Tibial nerve (tissue), 4 donors: ENCODE measurements at places on chromosomes 5 and 9. TPM values are rescaled to one million over a fixed set of nuclear protein-coding genes. Genes with fewer than 3 reads are reported as not detected.
A peak's percentile ranks its signal among the peaks of the same experiment; 100 is the strongest.

Gene LAMC3
- 0.21 TPM for total RNA-seq

GRCh38 chr5:67193439-67193807 is 3.2 kb downstream of the CD180 start:
- DNase-seq: no peak

Gene KIF12
- total RNA-seq: not detected

DNA sequence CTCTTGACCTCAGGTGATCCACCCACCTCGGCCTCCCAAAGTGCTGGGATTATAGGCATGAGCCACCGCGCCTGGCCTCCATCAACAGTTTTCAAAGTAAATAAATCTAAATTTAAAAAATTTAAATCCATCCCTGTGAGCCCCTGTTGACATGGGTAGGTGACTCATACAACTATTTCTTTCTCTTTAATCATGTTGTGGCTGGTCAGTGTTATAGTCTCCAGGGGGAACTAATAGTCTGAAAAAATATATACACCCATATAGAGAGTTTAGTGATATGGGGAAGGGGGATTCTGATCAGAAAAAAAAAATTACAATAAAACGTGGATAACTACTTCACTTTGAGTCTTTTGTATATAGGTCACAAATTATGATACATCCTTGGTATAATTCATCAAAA is 159.2 kb downstream of the ZNF608 start:
- no peak for DNase-seq

GRCh38 chr9:120532475-120532874 is 47.5 kb downstream of the CDK5RAP2 start:
- DNase-seq: peak; percentile 34

DNA sequence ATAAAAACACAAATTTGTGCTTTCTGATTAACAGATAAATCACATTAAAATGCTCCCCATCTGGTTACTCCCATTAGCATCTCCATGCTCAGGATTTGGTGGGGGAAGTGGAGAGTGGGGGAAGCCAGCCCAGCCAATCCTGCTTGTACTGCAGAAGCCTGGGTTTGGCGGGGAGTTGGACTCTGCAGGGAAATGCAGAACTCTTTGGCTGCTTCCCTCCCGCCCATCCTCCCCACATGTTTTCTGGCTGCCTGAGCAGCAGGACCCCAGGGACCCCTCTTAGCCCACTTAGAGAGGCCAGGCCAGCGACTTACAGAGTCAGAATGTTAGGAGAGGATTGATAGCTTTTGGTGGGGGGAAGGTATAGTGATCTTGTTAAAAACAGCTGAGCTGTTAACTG is 59.5 kb upstream of the FOXI1 start:
- DNase-seq: no peak

GRCh38 chr9:134192311-134192950 is 28.1 kb upstream of the RNU6ATAC start:
- DNase-seq: no peak

Gene ADGRD2
- not detected for total RNA-seq

- DNase-seq: no peak
Measured at GRCh38 chr9:107615321-107615720, 125.8 kb upstream of the KLF4 start.

DNA sequence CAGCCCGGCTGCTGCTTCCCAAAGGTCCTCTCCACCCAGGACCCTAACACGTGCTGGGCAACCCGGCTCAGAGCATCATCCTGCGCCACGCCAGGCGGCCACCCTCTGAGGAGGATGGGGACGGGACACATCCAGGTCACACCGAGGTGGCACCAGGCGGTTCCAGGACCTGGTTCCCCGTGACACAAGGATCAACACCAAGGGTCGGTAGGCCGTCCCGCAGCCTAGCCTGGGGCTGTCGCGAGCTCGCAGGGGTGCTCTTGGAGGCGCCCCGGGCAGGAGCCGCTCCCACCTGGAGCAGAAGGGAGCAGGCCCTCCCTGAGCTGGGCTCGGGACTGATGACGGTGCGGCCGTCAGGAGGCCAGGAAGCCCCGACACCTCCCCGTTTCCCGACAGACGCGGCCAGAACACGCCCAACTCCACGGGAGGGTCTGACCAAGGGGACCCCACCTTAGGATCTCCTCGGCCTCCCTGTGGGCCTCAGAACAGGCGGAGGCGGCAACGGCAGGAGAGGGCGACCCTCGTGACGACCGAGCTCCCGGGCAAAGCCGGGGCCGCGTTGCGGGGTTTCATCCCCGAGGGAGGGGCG is 6.3 kb downstream of the EXD3 start:
- no peak for DNase-seq

Gene RALGDS
- 49.4 TPM for total RNA-seq

DNA sequence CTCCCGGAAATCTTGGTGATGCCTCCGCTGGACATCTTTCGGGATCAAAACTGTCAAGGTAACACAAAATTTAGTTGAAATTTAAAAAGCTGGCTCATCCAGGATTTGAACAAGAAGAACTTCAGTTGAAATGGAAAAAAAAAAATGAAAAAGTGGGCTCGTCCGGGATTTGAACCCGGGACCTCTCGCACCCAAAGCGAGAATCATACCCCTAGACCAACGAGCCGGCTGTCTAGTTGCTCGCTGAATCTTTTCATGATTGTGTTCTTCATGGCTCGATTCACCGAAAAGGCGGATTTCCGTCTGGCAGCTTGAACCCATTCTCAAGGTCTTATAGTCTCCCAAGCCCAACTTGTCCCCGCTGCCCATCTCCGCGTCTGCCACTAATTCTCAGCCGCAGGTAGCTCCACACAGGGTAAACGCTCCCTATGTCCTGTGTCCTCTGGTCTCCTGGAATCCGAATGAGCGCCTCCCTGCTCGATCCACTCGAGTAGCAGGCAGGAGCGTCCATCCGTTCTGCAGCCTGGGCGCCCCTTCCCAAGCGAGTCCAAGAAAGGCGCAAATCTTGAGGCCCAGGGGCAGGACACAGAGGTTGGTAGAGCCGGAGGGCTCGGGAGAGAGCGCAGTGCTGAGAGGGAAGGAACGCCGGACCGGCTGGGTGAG is 16.2 kb downstream of the TRIM7 start:
- DNase-seq: peak; percentile 78

DNA sequence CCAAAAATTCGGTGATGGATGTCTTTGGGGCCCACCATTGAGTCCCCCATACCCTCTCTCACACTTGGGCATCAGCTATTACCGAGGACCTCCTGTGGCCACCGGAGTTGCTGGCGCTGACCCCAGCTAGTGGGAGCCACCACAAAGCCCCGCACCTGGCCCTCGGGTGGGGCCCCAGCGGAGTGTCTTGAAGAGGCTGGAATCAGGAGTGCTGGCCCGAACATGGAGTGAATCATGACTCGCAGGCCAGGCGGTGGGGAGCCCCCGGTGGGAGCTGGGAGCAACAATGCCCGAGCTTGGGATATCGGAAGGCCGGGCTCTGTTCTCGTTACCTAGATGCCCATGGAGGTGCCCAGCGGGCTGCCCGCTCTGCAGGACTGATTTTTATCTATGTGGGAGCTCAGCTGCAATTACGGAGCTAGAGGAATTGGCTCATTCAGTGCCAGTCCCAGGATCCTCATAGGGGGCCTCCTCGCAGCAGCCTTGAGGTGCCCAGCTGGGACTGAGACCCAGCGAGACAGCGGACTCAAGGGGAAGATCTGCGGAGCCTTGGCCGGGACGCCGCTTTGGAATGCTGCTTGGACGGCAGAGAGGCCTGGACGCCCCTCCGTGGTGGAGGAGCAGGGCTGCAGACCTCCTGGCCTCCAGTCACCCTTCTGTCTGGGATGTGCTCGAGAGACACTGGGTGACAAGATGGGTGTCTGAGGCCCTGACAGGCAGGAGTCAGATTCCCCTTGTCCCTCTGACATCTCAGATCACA is 70.8 kb downstream of the PSMB7 start:
- no peak for DNase-seq

DNA sequence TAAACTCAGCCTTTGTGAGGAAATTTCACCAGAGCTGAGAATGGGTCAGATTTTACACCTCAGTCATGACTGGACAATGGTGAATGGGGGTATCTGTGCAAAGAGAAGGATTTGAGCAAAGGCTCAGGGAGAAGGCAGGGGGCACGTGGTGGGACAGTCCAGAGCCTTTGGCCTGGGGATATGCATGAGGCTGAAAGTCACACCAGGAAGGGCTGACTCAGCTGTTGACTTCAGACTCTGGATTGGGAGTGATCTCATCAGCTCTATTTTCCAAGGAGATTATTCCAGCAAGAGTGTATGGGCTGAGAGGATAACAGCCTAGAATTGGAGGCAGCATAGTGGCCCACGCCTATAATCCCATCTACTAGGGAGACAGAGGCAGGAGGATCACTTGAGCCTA is 53.6 kb downstream of the SAXO1 start:
- no peak for DNase-seq

DNA sequence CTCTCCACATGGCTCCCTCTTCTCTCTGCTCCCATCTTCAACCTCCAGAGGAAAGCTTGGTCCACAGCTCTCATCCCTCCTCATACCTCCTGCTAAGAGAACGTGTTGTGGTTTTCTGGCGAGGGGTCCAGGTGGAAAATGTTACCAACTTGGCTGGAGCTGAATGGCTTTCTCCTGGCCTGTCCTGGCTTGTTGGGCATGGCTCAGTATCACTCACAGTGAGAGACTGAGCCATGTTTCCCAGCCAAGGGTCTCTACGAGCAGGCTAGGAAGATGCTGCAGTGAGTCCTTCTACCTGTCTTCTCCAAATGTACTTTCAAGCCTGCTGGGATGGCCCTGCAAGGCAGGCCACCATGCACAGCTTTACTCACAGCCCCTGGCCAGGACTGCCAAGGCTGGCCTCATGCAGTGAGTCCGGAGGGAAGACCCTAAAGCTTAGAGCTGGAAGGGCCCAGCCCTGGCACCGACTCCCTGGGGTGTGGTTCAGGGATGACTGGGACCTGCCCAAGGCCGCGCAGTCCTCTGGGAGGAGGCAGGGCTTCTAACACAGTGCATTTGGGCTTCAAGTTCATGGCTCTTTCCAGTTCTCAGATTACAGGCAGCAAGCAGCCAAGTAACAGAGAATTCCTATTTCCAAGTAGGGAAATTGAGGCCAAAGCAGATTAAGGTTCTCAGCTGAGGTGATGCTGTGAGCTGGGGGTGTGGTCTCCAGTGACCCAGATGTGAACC is 59.5 kb downstream of the COL27A1 start:
- no peak for DNase-seq

Gene MEIKIN
- not detected for total RNA-seq

GRCh38 chr9:70563431-70564204 is 149.2 kb upstream of the KLF9 start:
- DNase-seq: no peak

Gene DNAI1
- total RNA-seq: 3.9 TPM

DNA sequence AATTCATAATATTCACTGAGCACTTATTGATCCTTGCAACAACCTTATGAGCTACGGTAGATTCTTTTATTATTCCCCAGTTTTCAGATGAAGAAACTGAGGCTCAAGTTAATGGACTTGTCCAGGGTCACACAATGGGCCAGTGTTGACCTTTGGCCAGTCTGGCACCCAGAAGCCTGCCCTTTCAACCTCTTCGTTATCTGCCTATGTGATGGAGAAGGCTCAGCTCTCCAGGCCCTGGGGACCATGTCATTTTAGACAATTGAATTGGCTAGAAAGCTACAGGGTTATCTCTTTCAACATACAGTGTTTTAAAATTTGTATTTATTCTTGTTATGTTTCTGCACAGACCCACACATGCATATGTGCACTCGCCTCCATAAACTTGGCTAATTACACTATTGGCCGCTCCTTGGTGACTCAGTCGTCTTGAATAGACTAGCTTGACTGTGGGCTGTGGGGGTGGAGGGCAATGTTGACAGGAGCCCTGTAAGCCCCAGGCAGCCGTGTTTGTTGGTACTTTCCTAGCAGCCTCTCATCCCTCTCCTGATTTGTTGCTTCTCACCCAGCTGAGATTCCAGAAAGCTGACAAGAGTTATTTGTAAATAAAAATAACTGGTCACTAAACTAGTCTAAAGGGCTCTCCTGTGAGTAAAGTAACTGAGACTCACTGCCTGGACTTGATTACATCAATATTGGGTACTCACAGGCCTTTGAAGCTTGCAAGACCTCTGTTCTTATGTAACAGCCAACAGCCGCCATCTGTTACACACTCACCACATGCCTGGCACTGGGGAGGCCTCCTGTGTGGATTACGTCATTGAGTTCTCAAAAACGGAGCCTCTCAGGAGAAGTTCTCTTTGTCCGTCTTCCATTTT is 8.5 kb upstream of the ANGPTL2 start:
- peak; percentile 75 for DNase-seq

Gene IL5
- not detected for total RNA-seq

Gene SCGB3A1
- not detected for total RNA-seq

GRCh38 chr5:142096382-142096781 is 12.2 kb upstream of the NDFIP1 start:
- DNase-seq: no peak

Gene GLDC
- total RNA-seq: 20.9 TPM

Gene LRRC19
- total RNA-seq: not detected

GRCh38 chr5:64526734-64527439 is 21.1 kb downstream of the RGS7BP start:
- DNase-seq: no peak

- DNase-seq: no peak
Measured at GRCh38 chr5:102561894-102562760, 63.3 kb upstream of the SLCO6A1 start.

GRCh38 chr9:4042991-4043390 is 256.9 kb downstream of the GLIS3 start:
- no peak for DNase-seq

GRCh38 chr5:58937031-58937681 is 354.3 kb downstream of the RAB3C start:
- DNase-seq: no peak

- DNase-seq: no peak
Measured at GRCh38 chr5:5523066-5523505, 100.6 kb downstream of the ICE1 start.

- DNase-seq: no peak
Measured at GRCh38 chr5:37724395-37725125, 115.3 kb downstream of the GDNF start.

Gene RAD1
- total RNA-seq: 12.3 TPM

DNA sequence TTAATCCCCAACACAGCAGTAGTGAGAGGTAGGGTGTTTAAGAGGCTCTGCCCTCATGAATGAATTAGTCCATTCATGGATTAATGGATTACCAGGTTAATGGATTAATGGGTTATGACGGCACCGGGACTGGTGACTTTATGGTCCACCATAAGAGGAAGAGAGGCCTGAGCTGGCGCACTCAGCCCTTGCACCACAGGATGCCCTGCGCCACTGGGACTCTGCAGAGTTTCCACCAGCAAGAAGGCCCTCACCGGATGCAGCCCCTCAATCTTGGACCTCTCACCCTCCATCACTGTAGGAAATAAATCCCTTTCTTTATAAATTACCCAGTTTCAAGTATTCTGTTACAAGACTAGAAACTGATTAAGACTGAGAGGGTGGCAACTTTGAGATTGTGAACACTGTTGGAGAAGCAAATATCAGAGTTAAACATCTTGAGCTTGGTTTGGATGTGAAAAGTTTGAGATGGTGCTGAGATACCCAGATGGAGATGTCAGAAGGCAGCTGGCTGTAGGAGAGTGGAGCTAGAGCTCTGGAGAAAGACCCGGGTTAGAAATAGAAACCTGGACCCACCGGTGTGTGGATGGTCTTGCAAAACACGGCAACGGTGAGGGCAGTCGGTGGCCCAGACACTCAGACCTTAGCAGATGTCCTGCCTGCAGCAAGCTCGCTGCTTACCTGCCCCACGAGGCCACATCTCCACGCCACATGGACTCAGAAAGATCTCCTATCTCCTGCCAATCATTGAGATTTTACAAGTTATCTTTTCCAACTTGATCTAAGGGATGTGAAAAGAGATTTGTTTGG is 98.8 kb downstream of the HSD17B3 start:
- no peak for DNase-seq

Gene ANXA2R
- 5.4 TPM for total RNA-seq

- no peak for DNase-seq
Measured at GRCh38 chr9:97524424-97524823, 23.0 kb downstream of the TMOD1 start.

Gene ANKRD20A1
- total RNA-seq: 1.3 TPM
